Ecto neural progenitor cell (in vitro differentiated cells): ENCODE measurements at places on chromosomes 4 and X.

DNA sequence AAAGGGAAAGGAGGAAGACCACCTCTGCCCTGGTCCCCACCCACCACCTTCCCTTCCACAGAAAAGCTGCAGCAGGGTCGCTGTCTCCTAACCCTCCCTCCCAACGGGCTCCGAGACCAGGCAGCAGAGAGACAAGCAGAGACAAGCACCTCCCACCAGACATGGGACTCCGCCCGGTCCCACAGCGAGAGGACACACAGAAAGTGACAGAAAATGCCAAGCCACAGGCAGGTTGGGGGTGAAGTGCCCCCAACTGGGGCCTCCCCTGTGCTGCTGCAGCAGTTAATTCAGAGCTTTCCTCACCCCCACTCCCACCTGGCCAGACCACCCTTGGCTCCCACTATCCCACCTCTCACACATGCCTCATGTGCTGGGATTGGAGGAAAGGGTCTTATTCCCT is 64.4 kb upstream of the AFAP1 start:
- no peak for DNase-seq

- DNase-seq, result no peak
Measured at GRCh38 chr4:156837625-156838345, 133.8 kb downstream of the PDGFC start.

- no peak for DNase-seq
Measured at GRCh38 chrX:18002791-18003190, 141.7 kb upstream of the RAI2 start.

- no peak for DNase-seq
Measured at GRCh38 chr4:175530655-175531054, 281.4 kb downstream of the GPM6A start.

- peak; percentile 32 for DNase-seq
Measured at GRCh38 chr4:6475492-6476020, 3.1 kb upstream of the PPP2R2C start.

- DNase-seq, result no peak
Measured at GRCh38 chr4:151143162-151143561, 43.7 kb downstream of the RPS3A start.

GRCh38 chr4:54090804-54091623 is 8.9 kb upstream of the GSX2 start:
- peak; percentile 57 for DNase-seq
